ENCODE measurements at places on chromosomes 11 and 22. TPM values are rescaled to one million over a fixed set of nuclear protein-coding genes. Genes with fewer than 3 reads are reported as not detected.

The TRIM51 gene
- not detected for total RNA-seq

The SLC6A5 gene
- not detected for total RNA-seq

The MS4A1 gene
- total RNA-seq, result not detected

The TNNT3 gene
- 12.2 TPM for total RNA-seq

DNA sequence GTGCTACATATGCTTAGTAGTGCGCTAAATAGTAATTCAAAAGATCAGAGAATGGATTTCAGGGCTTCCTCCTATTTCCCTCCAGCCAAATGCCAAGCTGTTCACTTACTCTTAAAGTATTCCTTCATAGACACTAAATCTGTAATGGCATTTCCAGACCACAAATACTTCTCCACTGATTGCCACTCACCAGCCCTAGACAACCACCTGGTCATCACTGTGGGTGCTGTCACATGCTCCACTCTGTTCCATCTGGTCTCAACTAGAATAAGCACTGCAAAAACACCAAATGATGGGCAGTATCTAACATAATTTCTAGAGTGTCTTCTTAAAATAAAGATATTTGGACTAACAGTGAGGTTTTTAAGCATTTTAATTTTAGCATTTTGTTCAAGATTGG lies 341.3 kb downstream of the AASDHPPT start:
- DNase-seq, result no peak

DNA sequence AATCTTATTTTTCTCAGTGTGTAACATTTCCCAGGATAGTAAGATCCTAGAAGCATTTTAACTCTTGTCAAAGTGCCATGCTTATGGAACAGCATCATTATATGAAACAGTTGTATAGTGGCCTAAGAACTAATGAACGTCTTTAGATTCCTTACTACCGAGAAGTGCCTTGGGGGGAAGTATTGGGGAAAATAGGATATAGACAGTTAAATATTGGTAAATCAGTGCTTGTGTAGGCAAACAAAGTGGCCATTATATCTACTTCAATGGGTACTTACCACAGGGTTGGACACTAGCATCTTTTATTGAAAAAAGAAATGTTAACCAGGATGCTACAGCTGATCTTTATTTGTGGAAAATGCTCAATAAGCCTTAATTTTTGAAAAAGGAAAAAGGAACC lies 11.3 kb downstream of the FAR1 start:
- no peak for DNase-seq

DNA sequence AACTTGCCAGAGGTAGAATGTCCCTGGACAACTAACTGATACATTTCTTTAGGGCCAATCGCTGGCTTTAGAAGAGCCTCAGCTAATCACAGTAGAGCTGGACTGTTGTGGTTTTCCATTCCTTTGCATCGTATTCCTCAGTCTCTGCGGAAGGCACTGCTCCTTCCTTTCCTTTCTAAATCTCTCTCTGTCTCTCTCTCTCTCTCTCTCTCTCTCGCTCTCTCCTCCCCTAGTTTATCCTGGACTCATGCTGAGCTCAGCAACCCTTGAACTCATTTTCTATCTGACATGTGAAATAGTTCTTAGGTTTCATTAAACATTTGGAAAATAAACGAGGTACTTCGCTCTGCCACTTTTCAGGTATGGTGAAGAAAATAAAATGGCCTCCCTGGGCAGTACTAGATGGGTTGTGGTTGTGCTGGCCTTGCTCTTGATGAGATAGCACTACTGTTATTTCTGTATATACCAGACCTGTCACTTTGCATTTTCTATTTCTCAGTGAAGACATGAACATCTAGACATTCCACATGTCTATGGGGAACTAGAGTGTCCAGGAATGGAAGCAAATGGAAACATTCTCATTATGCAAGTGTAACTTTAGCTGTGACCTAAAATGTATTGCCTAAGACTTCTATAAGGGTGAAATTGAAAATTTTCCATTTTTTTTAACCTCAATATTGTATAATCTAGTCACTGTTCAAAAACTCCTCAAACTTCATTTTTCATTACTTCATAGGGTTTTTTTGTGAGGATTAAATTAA lies 12.0 kb upstream of the SESN3 start:
- no peak for DNase-seq

- DNase-seq, result peak; percentile 53
Observed at GRCh38 chr22:50314455-50315288, 7.2 kb upstream of the PLXNB2 start.

GRCh38 chr11:33930317-33931021 lies 38.6 kb upstream of the LMO2 start:
- peak; percentile 39 for DNase-seq

DNA sequence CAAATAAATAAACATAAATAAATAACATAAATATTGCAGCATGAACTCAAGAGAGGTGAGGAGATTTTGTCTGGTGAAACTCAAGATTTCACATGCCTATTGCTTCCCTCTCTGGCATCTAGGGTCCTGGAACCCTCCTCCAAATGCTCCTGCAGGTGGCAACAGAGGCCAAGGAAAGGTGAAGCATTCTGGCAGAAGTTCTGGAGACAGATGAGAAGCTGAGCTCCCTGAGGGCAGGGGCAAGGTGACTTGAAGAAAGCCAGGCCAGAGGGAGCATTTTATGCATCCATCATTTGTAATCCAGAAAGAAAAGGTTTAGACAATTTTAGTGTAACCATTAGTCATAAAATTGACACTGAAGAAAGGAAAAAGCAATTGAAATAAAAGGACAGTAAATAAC lies 64.9 kb downstream of the ENDOD1 start:
- peak; percentile 48 for DNase-seq

DNA sequence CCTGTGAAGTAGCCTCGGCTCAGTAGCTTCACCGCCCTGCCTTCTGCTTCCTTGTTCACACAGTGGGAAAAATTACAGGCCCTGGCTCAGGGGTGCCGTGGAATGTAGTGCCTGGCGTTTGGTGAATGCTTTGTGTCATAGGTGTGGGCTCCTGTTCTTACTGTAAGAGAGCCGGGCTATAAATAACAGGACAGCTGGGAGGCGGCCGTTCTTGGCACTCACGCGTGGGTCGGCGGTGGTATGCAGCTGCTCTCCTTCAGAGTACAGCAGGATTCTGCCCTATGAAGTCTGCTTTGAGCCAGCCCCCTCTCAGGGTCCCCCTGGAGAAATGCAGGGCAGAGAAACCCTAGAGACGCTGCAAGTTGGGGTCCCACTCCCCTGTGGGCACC lies 84.2 kb downstream of the CTTN start:
- no peak for DNase-seq

- DNase-seq, result peak; percentile 83
Observed at GRCh38 chr11:76234416-76235232, 28.3 kb upstream of the WNT11 start.
